ENCODE measurements at places on chromosomes 12 and 14. TPM values are rescaled to one million over a fixed set of nuclear protein-coding genes. Genes with fewer than 3 reads are reported as not detected.

- no peaks in the 10 kb centered on the region for H3K36me3 ChIP-seq
- no peak overlapping the region for H3K4me3 ChIP-seq
- no peaks in the 10 kb centered on the region for H3K4me1 ChIP-seq
- no peak overlapping the region for H3K27ac ChIP-seq
Measured at GRCh38 chr12:28024231-28024995, 51.9 kb upstream of the PTHLH start.

GRCh38 chr12:108784270-108784669 lies 53.0 kb upstream of the CORO1C start:
- no peaks in the 10 kb centered on the region for H3K27me3 ChIP-seq
- peaks cover 8% of the 10 kb centered on the region for H3K36me3 ChIP-seq
- DNase-seq: no peak
- H3K27ac ChIP-seq: no peak overlapping the region

ENDOU gene
- not detected for total RNA-seq

PAX9 gene
- not detected for total RNA-seq

OR8S1 gene
- not detected for total RNA-seq

DNA sequence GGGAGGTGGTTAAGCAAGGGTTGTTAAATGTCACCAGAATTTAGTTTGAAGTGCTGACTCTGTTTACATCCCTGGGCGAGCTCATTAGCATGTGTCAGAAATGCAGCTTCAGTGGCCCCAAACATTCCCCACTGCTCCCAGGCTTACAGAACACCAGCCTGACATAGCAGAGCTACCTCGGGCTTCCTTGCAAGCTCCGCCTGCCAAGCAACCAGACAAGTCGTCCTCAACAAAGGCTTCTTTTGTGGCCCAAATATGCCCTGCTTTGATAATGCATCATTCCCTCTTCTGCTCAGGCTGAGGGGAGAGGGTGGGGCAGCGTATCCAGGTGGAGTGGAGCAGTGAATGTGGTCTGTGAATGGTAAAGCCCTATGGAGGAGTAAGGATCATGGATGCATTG lies 28.0 kb downstream of the ERH start:
- peaks cover 4% of the 10 kb centered on the region for H3K36me3 ChIP-seq
- H3K4me1 ChIP-seq: peaks cover 4% of the 10 kb centered on the region
- H3K27me3 ChIP-seq: no peaks in the 10 kb centered on the region
- H3K4me3 ChIP-seq: no peak overlapping the region

GRCh38 chr12:2359725-2360629 lies 307.2 kb downstream of the CACNA1C start:
- H3K4me1 ChIP-seq: peaks cover 25% of the 10 kb centered on the region
- H3K27ac ChIP-seq: peak overlapping the region; percentile 35
- no peak overlapping the region for H3K4me3 ChIP-seq
- DNase-seq: no peak
- peaks cover 2% of the 10 kb centered on the region for H3K36me3 ChIP-seq

- H3K4me3 ChIP-seq: no peak overlapping the region
- no peaks in the 10 kb centered on the region for H3K36me3 ChIP-seq
- no peak for DNase-seq
- no peaks in the 10 kb centered on the region for H3K4me1 ChIP-seq
- no peaks in the 10 kb centered on the region for H3K27me3 ChIP-seq
- no peak overlapping the region for H3K27ac ChIP-seq
Measured at GRCh38 chr12:59055204-59055860, 135.0 kb upstream of the LRIG3 start.

DNA sequence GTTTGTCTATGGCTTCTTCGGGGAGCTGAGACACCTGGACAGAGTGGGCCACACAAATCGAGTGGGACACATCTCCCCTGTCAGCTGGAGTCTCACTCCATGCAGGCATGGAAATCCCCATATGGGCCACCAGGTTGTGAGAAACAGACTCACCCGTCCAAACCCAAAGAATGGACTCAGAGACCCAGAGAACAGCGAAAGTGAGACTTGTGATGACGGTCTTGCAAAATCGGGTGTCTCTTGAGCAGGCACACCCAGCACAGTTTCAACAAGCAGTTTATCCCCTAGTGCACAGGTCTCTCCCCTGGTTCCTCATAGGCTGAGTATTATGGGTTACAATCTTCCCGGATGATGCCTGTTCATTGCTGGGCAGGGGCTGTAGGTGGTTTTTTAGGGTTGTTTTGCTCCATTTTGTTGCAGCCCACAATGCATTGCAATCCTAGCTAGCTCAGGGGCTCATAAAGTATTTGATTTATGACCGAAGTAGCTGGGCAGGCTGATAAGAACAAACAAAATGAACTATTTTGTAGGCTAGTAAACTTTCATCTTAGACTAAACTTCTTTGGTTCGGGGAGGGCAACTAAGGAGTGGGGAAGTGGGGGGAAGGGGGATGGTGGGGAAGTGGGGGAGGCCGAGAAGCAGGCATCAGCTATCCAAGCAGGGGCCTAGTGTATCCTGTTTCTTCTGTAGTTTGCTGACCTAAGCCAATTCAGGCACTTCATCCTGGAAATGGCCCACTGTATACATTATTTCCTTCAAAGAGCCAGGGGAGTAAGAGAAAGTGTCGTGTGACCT lies 45.3 kb downstream of the IQSEC3 start:
- DNase-seq: no peak
- peaks cover 5% of the 10 kb centered on the region for H3K36me3 ChIP-seq
- H3K4me3 ChIP-seq: no peak overlapping the region
- peaks cover 70% of the 10 kb centered on the region for H3K27me3 ChIP-seq
- peaks cover 7% of the 10 kb centered on the region for H3K4me1 ChIP-seq
- H3K27ac ChIP-seq: no peak overlapping the region

TAS2R13 gene
- 1.2 TPM for total RNA-seq

- H3K4me3 ChIP-seq: peak overlapping the region; percentile 12
- peaks cover 15% of the 10 kb centered on the region for H3K27me3 ChIP-seq
Measured at GRCh38 chr14:104091061-104091926, 5.8 kb downstream of the ASPG start.

PPFIA2 gene
- not detected for total RNA-seq

HOTAIR gene
- total RNA-seq: not detected

DNA sequence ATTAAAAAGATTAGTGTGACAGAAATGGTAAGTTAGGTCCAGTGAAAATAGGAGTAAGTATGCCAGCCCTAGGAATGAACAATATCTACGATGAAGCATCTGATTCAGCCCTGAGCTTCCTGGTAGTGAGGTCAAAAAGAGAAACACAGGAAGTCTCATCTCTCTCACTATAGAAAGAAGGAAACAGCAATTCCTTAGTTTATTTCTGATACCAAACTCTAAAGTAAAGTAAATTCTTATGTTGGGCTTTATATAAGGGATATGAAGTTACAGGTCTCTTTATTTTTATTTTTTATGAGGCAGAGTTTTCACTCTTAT lies 76.7 kb upstream of the RFLNA start:
- H3K4me1 ChIP-seq: no peaks in the 10 kb centered on the region
- DNase-seq: no peak
- H3K27ac ChIP-seq: no peak overlapping the region
- H3K36me3 ChIP-seq: peaks cover 2% of the 10 kb centered on the region
- no peak overlapping the region for H3K4me3 ChIP-seq
- peaks cover 16% of the 10 kb centered on the region for H3K27me3 ChIP-seq

RIC8B gene
- total RNA-seq: 12.8 TPM

DNA sequence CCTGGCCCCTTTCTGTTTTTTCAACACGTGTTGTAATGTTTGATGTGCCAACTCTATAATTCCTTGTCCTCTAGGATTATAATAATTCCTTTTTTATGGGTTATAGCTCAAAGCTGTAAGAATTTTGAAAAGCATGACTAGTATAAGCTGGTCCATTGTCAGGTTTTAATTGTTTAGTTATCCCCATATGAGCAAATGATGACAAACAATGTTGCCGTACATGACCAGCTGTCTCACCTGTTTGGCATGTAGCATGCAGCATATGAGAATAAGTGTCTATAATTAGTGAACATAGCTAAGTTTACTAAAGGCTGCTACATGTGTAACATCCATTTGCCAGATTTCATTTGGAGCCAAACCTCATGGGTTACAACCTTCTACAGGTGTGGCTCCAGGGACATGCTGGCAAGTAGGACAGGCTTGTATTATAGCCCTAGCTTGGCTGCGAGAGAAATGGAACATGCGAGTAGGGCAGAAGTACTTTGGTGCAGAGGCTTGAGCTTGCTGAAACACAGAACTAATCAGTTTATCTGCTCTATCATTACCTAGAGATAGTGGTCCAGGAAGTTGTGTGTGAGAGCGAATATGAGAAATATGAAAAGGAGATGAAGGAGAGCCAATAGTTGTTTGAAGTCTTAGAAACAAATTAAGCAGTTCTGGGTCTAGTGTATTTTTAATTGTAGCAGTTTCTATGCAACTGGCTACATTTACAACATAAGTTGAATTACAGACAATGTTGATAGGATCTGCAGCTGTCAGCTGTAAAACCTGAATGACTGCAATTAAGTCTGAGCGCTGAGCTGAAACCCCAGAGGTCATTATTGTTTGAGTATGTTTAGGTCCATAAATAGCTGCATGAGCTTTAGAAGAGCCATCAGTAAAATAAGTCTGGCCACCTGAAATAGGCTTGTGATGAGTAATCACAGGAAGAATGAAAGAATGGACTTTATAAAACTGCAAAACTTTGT lies 22.6 kb upstream of the MAPKAPK5 start:
- no peak overlapping the region for H3K4me3 ChIP-seq
- no peak for DNase-seq
- H3K27me3 ChIP-seq: peaks cover 42% of the 10 kb centered on the region
- H3K27ac ChIP-seq: no peak overlapping the region
- no peaks in the 10 kb centered on the region for H3K4me1 ChIP-seq

CACNB3 gene
- total RNA-seq: 8.0 TPM

UNC79 gene
- not detected for total RNA-seq

SLC22A17 gene
- 3.7 TPM for total RNA-seq

GRCh38 chr14:71320734-71321573 lies 413.7 kb downstream of the PCNX1 start:
- H3K36me3 ChIP-seq: peaks cover 3% of the 10 kb centered on the region
- DNase-seq: peak; percentile 49
- H3K4me1 ChIP-seq: peaks cover 45% of the 10 kb centered on the region
- H3K4me3 ChIP-seq: peak overlapping the region; percentile 92
- H3K27me3 ChIP-seq: no peaks in the 10 kb centered on the region

CCDC77 gene
- total RNA-seq: 5.6 TPM

KRT80 gene
- total RNA-seq: not detected

AKAP5 gene
- 0.16 TPM for total RNA-seq

PSME1 gene
- 257 TPM for total RNA-seq

DNA sequence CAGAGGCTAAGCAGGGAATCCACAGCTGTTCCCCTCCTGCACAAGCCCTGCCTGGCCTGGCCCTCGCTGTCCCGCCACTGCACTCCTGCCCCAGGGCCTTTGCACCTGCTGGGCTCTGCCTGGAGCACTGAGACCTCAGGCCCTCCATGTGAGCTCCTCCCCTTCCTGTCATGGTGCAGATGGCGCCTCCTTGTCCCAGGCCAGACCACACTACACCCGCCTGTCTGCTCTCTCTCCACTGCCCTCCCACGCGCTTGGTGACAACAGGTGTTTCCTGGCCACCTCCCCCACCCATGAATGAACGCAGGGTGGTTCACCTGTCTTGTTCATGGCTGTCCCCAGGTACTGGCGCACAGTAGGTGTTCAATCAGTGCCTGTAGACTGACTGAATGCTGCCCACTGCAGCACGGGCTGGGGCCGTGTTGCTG lies 82.9 kb downstream of the NCOR2 start:
- H3K36me3 ChIP-seq: peaks cover 8% of the 10 kb centered on the region
- H3K4me1 ChIP-seq: peaks cover 20% of the 10 kb centered on the region
- H3K27ac ChIP-seq: no peak overlapping the region
- DNase-seq: no peak

- H3K4me1 ChIP-seq: peaks cover 42% of the 10 kb centered on the region
- no peak for DNase-seq
- peaks cover 5% of the 10 kb centered on the region for H3K36me3 ChIP-seq
- H3K4me3 ChIP-seq: no peak overlapping the region
Measured at GRCh38 chr14:73461478-73462047, 3.2 kb upstream of the NUMB start.

DNA sequence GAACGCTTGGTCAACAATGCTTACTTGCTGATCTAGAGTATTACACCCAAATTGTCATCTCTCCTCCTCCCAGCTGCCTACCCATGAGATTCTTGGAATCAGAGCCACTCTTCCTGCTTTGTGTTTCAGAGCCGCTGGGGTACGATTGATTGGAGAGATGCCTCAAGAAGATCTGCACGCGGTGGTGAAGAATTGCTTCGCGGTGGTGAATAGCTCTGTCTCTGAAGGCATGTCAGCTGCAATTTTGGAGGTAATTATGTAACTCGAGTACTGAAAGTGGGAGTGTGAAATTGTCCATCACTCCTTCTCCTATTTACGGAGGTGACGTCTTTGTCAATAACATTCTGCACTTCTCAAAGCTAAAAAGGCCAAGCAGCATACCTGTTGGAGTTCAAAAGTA lies 93.9 kb downstream of the GLT1D1 start:
- H3K27me3 ChIP-seq: peaks cover 11% of the 10 kb centered on the region
- no peak for DNase-seq
- no peaks in the 10 kb centered on the region for H3K4me1 ChIP-seq
- H3K27ac ChIP-seq: no peak overlapping the region
- no peak overlapping the region for H3K4me3 ChIP-seq
- no peaks in the 10 kb centered on the region for H3K36me3 ChIP-seq

CYP27B1 gene
- total RNA-seq: 1.4 TPM

SERPINA3 gene
- not detected for total RNA-seq

DNA sequence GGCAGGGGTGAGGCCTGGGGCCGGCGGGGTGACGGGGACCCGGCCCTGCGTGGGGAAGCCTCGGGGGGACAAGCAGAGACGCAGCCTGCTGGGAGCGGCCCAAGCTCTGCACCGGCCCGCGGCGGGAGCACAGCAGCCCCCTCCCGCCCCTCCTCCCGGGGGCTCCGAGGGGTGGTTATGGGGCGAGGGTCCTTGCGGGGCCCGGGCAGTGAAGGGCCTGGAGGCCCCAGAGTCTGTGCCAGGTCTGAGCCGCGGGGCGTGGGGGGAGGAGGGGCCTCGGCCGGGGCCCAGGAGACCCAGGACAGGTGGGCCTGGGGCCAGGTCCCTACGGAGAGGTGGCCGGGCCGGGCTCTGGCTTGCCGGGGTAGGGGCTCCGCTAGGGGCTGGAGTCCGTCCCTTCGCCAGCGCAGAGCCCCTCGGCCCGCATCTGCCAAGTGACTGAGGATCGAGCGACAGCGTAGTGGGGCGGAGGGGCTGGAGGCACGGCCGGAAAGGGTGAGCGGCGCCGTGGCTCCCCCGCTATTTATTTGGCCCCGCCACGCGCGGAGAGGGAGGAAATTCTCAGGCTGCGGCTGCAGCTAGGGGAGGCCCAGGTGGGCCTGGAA lies 495 bp downstream of the TMEM121 start:
- no peak for DNase-seq
- peaks cover 6% of the 10 kb centered on the region for H3K27me3 ChIP-seq
- peak overlapping the region; percentile 93 for H3K4me3 ChIP-seq
- H3K4me1 ChIP-seq: peaks cover 18% of the 10 kb centered on the region
- H3K36me3 ChIP-seq: no peaks in the 10 kb centered on the region

SDSL gene
- total RNA-seq: not detected

DNA sequence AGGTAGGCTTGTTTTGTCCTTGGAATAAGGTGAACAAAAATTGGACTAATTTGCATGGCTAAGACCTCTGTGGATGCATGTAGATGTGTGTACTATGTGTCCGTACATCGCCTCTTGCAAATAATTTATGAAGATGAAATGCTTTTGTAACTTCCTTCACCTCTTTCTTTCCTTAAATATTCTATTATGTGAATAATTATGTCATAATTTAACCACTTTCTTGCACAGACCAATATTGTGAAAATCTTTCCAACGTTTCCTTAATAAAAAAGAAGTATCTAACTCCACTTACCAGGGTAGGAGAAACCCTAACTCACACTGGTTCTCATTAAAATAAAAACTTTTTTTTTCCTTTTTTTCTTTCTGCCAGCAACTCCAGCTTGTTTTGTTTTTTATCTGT lies 4.0 kb downstream of the NANOG start:
- peaks cover 25% of the 10 kb centered on the region for H3K27me3 ChIP-seq
- H3K36me3 ChIP-seq: no peaks in the 10 kb centered on the region
- H3K27ac ChIP-seq: no peak overlapping the region
- no peak overlapping the region for H3K4me3 ChIP-seq
- DNase-seq: no peak
- H3K4me1 ChIP-seq: no peaks in the 10 kb centered on the region
